Activated CD8-positive, alpha-beta memory T cell treated with anti-CD3 and anti-CD28 coated beads for 24 hours (primary cell): ENCODE measurements at places on chromosomes 13 and 19.
A peak's percentile ranks its signal among the peaks of the same experiment; 100 is the strongest.

- no peak for DNase-seq
Observed at GRCh38 chr13:28734906-28735305, 16.1 kb upstream of the SLC46A3 start.

DNA sequence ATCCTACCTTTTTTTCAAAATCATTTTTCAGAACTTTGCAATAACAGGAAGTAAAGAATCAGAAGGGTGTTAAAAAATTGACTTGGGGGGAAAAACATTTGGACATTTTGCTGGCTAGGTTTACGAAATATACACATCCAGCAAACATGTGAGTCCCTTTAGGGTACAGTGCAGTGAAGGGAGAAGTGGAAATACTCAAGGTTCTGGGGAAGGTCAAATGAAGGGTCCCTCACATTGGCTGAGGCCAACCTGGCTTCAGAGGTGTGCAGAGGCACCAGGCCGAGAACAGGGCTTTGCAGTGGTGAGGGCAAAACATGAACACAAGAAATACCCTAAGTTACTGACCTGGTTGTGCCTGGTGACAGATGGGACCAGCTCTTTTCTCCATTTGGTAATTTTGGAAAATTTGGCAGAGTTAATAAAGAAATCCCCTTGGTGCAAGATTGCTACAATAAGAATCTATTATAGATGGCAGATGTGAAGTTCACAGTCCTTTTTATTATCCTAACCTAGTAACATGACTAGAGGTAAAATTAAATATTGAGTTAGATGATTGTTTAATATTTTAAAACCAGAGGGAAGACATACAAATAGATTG is 1.5 kb upstream of the UPF3A start:
- DNase-seq: no peak

GRCh38 chr19:13159713-13160112 is 9.5 kb downstream of the IER2 start:
- DNase-seq: no peak

- no peak for DNase-seq
Observed at GRCh38 chr19:16153582-16154336, 10.3 kb downstream of the HSH2D start.

DNA sequence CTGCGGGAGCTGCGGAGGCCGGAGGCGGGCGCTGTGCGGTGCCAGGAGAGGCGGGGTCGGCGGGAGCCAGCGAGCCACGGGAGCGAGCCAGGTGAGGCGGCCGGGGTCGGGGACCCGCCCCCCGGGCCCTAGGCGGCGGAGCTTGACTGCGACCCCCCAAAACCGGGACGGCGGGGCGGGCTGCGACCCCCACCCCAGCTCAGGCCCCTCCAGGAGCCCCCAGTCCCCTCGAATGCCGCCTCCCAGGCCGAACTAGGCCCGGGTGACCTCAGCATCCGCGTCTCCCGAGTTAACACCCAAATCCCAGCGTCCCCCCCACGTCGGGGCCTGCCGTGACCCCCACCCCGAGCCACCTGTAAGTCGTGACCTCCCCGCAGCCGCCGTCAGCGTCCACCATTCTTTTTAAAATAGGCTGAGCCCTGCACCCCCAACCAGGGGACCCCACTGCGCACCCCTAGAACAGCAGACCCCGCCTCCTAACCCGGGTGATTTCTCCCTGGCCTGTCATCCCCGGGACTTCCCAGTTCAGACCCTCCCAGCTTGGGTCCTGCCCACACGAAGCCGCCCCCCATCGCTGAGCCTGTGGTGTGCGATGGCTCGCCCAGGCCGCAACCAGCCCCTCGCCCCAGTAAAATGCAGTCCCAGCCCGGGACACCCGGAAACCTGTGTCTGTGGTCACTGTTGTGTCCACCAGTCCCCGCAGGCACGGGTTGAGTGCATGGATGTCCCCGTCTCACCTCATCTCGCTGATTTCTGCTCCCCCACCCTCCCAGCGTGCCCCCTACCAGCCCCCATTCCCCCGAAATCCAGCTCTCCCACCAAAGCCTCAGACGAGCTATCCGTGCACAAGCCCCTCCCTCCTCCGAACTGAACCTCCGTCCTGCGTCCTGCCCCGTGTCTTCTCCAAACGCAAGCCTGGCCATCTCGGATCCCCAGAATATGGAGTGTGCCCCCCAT is 551 bp downstream of the FZR1 start:
- peak; percentile 65 for DNase-seq

DNA sequence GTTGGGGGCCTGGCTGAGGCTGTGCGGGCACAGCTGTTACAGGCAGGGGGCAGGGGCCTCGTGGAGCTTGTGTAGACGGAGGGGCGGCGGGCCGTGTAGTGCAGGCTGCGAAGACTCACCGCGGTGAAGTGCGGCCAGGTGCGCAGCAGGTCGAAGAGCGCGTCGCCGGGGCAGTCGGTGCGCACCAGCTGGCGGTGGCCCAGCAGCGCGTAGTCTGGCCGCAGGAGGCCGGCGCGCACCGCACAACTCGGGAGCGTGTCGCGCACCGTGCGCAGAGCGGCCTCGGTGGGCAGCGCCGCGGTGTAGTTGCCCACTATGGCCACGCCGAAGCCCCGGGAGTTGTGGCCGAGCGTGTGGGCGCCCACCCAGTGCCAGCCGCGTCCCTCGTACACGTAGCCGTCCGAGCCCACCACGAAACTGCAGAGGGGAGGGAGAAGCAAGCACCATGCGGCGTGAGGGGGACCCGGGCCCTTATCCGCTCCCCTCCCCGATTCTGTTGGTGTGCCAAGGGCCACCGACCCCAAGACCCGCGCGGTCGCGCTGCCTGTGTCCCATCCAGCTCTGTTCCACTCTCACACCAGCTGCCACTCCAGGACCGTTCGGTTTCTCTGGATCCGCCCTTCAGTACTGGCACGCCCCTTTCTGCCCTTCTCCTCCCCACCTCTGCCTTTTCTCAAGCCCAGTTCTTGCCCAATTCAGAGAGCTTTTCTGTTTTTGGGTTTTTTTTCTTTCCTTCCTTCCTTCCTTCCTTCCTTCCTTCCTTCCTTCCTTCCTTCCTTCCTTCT is 5.4 kb upstream of the RASAL3 start:
- peak; percentile 71 for DNase-seq

DNA sequence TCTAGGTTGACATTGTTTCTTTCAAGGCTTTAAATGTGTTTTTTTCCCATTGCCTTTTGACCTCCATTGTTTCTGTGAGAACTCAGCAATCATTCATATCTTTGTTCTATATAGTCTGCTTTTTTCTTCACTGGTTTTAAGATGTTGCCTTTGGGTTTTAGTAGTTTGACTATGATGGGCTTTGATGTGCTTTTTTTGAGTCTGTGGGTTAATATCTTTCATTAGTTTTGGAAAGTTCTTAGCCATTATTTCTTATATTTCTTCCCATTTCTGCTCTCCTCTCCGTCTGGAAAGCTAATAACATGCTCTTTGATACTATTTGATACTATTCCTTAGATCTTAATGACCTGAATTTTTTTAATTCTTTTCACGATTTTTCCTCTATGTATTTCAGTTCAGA is 32.7 kb downstream of the CCDC8 start:
- no peak for DNase-seq

DNA sequence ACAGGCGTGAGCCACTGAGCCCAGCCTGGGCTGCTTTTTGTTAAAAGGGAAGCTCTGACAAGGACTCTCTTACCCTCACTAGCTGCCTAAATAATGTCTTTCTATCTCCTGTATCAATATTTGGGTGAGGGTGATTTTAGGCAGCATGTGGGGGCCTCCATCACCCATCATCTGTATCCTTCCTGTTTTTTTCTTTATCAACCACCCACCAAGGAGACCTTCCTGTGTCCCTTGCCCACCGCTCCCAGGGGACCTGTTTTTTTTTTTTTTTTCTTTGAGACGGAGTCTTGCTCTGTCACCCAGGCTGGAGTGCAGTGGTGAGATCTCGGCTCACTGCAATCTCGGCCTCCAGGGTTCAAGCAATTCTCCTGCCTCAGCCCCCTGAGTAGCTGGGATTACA is 5.4 kb upstream of the NDUFB7 start:
- no peak for DNase-seq

- no peak for DNase-seq
Observed at GRCh38 chr19:1263188-1263587, 5.9 kb upstream of the CIRBP start.

- peak; percentile 79 for DNase-seq
Observed at GRCh38 chr19:13150931-13151604, 857 bp downstream of the IER2 start.

GRCh38 chr19:18496167-18496979 is 25.5 kb downstream of the ELL start:
- peak; percentile 71 for DNase-seq

DNA sequence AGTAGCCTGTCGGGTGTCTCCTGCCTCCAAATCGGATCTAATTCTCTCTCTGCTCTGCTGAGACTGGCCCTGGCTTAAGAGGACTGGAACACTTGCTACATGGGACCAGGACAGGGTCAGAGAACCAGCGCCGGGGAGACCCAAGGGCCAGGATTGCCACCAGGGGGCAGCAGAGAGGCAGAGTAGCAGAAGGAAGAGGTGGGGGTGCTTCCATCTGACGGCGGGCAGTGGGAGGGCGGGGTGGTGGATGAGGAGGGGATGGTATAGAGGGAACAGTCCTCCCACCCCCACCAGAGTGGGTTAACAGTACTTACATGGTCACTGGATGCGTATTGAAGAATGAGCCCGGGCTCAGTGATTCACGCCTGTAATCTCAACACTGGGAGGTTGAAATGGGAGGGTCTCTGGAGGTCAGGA is 11.9 kb downstream of the SELENOW start:
- peak; percentile 95 for DNase-seq

GRCh38 chr13:22076658-22077057 is 405.8 kb downstream of the FGF9 start:
- no peak for DNase-seq

- DNase-seq: no peak
Observed at GRCh38 chr19:29590278-29590677, 15.8 kb upstream of the POP4 start.

DNA sequence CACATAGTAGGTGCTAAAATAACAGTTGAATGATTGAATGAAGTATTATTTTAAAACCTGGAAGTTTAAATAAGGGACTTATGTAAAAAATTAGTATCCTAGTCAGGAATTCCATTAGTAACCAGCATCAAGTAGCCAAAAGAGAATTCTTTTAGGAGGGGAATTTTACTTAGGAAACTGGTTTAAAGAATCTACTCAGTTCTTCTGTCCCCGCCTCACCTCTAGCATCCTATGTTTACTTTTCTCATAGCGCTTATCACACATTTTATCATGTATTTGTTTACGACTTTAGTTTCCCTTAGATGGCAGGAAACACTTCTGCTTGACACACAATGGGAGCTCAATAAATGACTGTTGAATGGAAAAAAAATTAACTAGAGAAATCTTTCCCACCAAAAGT is 229.0 kb downstream of the KLF5 start:
- DNase-seq: no peak

DNA sequence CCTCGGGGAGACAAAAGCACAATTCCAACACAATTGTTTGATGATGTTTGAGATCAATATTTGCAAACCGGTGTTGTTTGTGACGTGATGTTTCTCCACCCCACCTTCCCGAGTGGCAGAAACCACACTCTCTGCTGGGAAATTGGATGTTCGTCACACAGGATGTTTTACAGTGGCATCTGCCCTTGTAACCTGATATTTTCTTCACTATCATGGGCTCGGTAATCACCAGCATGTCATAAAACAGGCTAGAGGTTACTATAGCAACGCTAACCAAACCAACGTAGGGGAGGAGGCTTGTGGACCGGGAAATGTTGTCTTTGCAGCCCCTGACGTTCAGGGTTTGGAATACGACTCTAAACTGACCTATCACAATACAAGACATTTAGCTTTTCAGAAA is 454.5 kb downstream of the IRS2 start:
- no peak for DNase-seq

GRCh38 chr13:79382545-79383275 is 23.3 kb downstream of the RBM26 start:
- DNase-seq: no peak

- DNase-seq: no peak
Observed at GRCh38 chr13:109804654-109805053, 18.3 kb upstream of the IRS2 start.

- no peak for DNase-seq
Observed at GRCh38 chr13:49353908-49354307, 90.0 kb downstream of the CAB39L start.

DNA sequence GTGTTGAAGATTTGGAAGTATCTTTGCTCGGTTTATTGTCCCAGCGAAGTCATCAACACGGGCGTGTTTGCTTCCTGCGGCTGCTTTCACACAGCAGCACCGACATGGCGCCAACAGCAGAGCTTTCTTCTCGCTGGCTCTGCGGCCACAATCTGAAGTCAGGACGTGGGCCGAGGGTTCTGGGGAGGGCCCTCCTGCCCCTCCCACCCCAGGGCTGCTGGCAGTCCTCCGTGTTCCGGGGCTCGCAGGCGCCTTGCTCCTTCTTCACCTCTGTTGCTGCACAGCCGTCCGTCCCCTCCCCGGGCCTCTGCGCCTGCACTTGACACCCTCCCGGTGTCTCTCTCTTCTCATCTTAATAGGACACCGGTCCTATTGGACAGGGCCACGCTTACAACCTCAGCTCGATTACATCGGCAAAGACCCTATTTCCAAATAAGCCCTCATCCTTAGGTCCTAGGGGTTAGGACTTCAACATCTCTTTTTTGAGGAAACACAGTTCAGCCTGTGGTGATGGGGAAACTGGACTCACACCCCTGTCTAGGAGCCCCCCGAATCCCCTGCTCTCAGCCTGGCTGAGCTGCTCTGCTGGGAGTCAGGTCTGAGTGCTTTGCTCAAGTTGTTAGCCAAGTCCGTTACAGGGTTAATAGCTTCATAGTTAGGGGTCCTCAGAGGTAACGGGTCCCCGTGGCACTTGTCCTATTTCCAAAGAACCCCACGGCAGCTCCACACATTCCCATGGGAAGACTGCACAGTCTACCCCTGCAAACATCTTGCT is 2.7 kb upstream of the TEX29 start:
- DNase-seq: no peak

DNA sequence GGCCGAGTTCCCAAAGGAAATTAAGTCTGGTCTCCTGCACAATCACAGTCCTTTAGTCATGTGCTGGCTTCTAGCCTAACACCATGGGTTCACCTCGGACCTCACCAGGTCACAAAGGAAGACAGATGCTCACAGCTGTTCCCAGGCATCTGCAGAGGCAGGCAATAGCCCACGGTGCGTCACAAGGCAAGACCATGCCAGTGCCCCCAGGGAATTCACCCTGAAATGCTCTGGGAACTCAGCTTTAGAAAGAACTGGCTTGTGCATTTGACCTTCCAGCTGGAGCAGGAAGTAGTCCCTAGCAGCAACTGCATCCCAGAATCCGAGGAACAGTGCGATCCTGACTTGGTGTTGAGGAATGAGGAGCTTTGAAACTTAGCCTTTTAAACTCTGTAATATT is 96.8 kb upstream of the WASF3 start:
- DNase-seq: no peak

DNA sequence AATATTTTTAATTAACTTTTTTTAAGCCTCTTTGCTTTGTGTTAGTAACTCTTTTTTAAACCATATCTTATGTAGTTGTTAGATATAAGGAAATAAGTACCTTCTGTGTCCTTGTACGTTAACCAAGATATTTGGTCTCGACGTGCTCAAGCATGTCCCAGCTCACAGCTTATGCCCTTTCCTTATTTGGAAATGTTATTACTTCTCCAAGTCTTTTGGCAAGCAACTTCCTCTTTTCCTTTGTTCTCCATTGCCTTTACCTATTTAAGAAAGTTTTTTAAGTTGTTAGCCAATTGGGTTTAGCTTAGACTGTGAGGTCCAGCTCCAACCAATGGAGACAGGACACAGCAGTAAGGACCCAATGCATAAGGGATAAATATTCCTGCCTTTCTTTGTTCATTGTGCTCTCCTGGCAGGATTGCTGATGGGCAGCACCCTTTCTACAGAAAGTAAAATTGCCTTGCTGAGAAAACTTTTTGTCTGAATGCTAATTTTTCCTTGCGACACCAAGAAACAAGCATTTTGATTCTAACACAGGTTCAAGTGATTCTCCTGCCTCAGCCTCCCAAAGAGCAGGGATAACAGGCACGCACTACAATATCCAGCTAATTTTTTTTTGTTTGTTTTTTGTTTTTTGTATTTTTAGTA is 5.2 kb downstream of the DKKL1 start:
- DNase-seq: no peak
